ENCODE measurements at places on chromosomes 5 and 9.

DNA sequence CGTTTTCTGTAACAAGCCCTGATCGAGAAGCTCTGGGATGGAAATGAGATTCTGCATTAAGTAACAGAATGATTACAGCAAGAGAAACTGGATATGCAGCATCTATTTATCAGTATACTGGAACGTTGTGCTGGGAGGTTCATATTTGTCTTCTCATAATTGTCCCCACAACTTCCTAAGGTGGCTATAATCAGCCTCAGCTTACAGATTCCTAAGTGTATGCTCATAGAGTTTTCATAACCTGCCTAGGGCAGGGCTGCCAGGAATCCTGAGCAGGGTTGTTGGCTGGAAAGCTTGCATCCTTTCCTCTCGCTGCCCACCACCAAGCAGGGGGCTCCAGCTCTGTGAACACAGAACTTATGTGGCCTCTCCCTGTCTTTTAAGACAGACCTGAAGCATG is 70.2 kb downstream of the FNBP1 start:
- DNase-seq, result no peak

- DNase-seq, result no peak
Measured at GRCh38 chr9:127209948-127210640, 54.5 kb upstream of the GARNL3 start.

DNA sequence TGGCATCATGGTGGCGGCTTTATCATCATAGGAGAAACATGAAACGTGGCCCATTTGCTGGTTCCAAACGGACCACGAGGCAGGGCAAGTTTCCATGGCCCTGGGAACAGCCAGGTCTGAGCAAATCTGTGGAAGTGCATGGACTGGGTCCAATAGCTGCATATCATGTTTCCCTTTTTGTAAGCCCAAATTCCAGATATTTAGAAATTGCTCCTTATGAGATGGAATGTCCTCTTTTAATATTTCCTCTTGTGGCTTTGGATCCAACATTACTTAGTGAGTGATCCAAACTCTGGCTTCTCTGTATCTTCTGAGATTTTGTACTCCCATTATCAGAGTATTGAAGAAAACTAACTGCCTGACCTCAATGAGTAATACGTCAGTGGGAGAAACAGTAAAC is 79.8 kb upstream of the FBXL7 start:
- DNase-seq, result no peak

DNA sequence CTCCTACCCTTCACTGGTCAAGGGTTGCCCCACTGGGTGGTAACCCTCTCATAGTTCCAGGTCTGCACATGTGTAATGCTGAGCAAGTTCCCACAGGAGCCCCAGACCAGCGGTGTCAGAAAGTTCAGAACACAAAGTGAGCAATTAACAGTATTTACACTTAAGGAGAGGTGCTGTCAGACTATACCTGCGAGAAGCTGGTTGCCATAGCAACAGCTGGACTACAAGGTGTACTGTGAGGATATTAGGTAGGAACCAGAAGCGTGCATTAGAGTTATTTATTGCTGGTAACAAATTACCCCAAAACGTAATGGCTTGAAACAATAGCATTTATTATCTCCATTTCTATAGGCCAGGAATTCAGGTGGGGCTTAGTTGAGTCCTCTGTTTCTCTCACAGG is 317.0 kb upstream of the RPS23 start:
- no peak for DNase-seq

DNA sequence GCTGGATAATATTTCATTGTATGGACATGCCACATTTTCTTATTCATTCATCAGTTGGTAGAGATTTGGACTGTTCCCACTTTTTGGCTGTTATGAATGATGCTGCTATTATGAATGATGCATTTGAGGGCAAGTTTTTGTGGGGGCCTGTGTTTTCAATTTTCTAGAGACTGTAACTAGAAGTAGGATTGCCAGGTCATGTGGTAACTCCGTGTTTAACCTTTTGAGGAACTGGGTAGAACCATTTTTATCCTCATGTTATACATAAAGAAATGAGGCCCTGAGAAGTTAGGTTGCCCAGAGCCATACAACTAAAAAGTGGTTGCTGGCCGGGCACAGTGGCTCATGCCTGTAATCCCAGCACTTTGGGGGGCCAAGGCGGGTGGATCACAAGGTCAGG is 22.4 kb upstream of the STRBP start:
- no peak for DNase-seq

- DNase-seq, result no peak
Measured at GRCh38 chr5:34545164-34545563, 111.0 kb upstream of the RAI14 start.

DNA sequence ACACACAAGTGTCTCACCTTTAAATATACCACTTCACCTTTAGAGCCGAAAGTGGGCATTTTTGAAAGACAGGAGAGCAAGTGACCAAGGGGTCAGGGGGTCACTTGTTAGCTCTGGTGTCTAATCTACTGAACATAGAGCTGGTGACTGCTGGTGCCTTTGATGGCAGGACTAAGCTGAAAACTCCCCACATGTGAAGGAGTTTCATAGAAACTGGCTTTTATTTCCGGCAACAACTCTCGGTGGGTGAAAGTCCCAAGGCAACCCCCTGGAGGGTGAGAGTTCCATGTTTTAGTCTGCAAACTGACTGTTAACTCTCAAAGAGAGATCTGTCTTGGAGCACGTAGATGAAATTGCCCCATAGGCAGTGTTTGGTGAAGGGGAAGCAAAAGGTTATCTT is 466.9 kb downstream of the DMRTA1 start:
- DNase-seq, result no peak

- DNase-seq, result peak; percentile 55
Measured at GRCh38 chr9:92986176-92987119, 39.1 kb downstream of the FGD3 start.

DNA sequence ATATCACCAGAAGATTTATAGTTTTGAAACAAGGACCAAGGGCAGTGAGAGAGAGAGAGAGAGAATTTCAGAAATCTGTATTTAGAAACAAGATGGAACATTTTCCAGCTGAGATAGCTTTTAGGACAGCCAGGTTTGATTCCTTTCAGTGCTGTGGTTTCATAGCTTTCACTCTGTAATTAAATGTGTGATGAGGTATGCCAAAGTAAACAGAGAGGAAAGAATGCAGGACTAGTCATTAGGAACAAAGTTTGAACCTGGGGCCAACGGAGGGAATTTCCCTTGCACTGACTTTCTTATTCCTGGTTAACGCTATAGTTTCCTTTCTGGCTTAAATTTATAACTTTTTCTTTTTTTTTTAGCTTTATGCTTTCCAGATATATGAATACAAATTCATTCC is 10.0 kb upstream of the CCL28 start:
- DNase-seq, result no peak

- no peak for DNase-seq
Measured at GRCh38 chr9:26462213-26462612, 430.4 kb downstream of the CAAP1 start.

DNA sequence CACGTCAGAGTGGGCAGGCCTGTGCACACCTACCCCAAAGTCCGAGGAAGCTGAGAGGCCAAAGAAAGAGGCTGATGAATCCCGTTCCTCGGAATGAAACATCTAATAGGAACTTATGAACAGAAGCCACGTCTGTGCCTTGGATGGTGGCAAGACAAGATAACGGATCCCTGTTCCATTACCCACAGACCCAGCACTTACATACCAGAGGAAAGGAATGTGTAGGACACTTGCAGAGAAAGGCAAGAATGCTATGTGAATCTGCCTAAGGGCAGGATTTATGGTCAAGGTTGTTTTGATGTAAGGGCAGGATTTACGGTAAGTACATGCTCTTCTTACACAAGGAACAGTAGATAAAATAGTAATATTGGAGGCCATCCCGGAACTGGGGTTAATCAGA is 93.2 kb downstream of the WDR41 start:
- no peak for DNase-seq

DNA sequence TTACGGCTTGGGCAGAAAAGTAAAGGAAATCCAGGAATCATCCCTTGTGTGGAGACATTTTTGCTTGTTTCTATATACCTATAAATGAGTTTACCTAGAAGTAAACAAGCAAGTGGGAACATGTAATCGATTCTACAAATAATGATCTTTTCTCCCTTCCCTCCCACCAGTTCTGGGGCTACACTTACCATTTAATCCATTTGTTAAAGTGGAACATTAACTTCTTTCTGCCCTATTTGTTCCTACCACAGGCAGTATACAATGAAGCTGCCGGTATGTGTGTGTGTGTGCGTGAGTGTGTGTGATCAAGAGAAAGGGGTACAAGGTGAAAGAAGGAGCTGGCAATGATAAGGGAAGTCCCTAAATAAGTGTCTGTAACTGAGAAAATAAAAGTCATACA is 26.4 kb upstream of the ELL2 start:
- no peak for DNase-seq

GRCh38 chr9:77469515-77470231 is 178.4 kb downstream of the GNA14 start:
- DNase-seq, result no peak

DNA sequence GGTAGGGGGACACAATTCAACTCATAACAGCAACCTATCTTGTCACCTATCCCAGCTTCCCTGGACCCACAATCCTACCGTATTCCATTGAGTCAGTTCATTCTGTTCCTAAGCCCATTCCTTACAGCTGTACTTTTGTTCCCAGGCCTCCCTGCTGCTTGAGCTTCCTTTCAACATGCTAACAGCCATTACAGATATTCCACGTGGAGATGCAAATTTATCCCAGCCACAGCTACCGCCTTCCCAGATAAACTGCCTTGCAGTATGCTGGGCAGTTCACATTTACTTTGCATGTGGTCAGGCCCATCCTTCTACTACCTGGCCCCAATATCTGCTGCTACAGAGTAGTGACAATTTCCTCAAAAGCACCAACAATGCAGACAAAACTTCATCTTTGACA is 23.0 kb downstream of the RIGI start:
- no peak for DNase-seq

DNA sequence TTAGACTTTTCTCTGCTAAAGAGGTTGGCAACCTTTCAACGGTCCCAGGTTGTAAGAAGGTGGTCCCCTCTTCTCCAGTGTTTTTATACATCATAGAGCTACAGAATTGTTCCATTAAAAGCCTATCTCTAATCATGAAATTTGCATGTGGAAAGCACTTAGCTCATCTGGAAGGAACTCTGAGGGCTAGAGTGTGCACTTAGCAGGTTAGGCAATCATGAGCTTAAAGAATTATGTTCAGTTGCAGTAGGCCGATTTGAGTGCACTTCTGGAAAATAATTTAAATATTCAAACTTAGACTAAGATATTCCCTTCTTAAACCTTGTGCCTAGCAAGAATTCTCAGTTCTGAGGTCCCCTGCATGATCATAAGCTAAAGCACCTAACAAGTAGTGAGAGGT is 468.7 kb downstream of the SPATA31D1 start:
- no peak for DNase-seq

DNA sequence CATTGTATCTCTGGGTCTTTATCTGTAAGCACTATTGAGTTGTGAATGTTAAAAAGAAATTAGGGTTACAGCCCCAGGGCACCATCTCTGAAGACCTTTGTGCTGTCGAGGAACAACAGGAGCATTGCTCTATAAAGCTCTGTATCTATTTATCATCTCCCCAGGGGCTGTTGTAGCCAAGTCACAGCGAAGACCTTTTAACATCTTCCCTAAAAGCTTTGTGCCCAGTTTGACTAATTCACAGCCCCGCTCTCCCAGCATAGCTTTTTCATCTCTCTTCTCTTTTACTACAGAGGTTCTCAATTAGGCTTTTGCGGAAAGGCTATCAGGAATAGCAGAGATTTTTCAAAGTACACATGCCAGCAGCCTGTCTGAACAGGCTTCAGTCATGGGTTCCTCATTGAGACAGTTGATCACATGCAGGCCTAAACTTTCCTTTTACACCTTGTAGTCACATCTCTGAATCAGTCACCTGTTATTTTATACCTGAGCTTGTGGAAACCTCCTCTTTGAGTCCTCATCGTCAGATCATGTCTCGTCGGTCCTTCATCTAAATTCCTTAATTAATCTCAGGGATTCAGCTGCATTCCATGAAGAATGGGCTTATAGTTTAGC is 140.5 kb downstream of the NPR3 start:
- no peak for DNase-seq

DNA sequence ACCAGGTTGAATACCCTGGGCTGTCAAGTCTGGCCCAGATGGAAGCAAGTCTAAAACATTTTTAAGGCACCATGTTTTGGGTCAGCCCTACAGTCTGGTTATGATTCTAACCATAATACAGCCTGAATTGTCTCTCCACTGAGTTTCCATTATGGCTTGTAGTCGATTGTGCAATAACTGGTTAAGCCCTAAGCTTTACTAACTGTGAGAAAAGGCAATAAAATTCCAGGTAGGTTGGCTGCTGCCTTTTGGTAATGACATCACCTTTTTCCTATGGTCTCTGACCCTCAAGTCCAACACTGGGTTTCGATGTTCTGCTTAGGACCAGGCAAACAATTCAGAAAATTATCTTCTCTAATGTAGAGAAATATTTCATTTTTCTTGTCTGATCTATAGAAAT is 243.3 kb downstream of the ACTL7B start:
- DNase-seq, result no peak

DNA sequence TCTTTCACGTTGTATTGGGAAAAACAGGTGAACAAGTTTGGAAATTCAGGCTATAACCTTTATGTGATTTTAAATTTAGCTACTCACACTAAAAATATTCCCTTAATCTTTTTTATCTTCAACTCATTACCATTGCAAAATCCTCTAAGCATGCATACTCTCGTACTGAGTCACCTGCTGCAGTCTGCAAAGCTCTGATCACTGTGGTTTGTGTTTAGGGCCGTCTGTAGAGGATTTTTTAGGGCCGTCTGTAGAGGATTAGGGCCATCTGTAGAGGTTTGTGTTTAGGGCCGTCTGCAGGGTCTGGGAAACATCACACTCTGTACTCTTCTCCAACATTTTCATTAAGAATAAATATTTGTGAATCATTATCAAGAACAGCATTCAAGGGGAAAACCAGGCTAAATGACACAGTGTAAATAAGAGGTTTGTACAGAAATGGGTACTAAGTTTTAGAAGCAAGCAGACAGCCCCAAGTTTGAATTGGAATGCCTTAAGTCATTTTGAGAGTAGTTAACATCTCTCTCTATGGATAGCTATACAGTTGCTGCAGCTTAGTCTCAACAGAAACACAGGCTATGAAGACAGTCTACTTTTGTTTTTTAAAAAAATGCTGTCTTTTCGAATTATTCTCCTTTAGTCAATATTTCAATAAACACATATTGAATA is 155.0 kb upstream of the TSLP start:
- no peak for DNase-seq
